ENCODE measurements at places on chromosomes 7 and 10. TPM values are rescaled to one million over a fixed set of nuclear protein-coding genes. Genes with fewer than 3 reads are reported as not detected.

- DNase-seq = no peak
Observed at GRCh38 chr10:21520949-21521348, 4.5 kb downstream of the SKIDA1 start.

- DNase-seq = no peak
Observed at GRCh38 chr7:7369134-7369533, 166.5 kb downstream of the COL28A1 start.

DNA sequence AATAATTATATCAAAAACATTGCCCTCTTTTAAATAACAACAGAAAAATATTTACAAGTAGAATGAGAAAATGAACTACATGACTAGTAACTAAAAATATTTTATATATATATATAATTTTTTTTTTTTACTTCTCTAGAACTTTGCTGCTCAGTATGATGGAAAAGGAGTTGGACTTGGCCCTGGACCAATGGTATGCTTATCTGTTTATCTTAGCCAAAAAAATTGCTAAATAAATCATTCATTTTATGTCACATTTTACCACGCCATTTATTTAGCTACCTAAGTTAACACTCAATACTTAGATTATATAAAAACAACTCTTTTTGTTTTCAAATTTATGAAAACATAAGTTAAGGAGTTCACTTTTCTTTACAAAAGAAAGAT is 6.7 kb downstream of the COL1A2 start:
- no peak for DNase-seq

- no peak for DNase-seq
Observed at GRCh38 chr7:151663382-151664100, 143.8 kb upstream of the RHEB start.

DNA sequence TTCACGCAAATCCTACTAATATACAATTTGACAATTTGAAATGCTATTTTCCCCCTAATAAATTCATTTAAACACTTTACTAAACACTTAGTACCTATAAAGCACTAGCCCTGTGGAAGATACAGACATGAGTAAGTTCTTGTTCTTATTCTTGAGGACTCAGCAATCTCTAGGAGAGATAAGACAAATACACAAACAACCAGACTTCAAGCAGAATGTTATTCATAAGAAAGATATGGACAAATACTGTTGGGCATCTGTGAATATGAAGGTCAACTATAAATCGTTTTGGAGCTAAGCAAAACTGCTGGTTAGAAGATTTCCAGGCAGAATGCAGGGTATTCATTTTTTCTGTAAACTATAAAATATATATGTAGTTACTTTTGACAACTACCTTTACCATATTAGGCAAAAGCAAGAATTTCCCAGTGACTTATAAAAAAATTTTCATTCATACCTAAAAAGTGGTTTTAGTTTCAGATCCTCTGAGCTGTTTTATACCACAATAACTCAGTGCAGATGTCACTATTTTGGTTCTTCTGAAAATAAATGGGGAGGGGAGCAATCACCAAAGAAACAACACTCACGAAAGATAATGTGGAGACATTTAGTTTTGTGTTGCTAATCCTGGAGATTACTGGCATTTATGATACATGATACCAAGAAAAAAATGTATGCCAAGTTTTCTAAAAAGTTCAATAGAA is 3.8 kb downstream of the VPS41 start:
- no peak for DNase-seq

DNA sequence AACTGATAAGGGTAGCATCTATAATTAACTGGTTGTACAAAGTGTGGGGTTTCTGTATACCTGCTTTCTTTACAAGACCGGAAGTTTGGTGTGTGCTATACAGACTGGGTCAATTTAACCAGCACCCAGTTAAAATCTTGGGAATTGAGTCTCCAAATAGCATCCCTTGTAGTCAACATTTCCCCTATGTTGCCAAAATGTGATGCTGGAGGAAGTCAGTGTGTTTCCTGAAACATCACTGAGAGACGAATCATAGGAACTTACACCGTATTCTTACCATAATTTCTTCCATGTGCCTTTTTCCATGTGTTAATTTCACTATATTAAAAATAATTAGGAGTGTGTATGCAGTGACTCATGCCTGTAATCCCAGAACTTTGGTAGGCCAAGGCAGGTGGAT is 1.7 kb downstream of the AKR1C4 start:
- peak; percentile 31 for DNase-seq

- peak; percentile 42 for DNase-seq
Observed at GRCh38 chr7:129951226-129952085, 1.3 kb downstream of the UBE2H start.

DNA sequence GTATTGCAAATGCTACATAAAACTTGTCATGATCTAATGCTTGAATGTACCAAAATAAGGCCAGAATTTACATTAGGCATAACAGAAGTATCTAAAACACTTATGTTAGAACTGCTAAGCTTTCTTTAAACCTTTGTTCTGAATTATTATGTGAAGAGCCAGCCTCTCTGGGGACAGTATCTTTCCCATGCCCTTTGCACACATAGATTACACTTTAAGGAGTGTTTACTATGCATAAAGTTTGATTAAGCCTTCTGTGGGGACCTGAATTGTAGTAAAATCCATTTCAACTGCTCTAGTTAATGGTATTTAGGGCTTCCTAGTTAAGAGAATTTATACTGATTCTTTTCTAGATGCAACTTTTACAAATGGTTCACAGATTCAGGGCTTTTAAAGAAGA is 444.7 kb downstream of the IPMK start:
- DNase-seq = no peak

DNA sequence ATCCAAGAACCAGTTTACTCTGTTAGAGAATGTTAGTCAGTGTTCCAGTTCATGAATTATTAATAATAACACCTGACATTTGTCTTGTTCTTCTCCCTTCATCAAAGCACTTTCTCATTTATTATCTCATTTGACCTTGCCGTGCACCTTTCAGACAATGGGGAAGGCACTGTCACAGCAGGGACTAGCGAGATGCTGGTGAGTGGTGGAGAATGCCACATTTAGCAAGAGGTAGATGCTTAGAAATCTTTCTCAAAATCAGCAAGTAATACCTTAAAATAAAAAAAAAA is 34.2 kb upstream of the XRCC2 start:
- no peak for DNase-seq

DNA sequence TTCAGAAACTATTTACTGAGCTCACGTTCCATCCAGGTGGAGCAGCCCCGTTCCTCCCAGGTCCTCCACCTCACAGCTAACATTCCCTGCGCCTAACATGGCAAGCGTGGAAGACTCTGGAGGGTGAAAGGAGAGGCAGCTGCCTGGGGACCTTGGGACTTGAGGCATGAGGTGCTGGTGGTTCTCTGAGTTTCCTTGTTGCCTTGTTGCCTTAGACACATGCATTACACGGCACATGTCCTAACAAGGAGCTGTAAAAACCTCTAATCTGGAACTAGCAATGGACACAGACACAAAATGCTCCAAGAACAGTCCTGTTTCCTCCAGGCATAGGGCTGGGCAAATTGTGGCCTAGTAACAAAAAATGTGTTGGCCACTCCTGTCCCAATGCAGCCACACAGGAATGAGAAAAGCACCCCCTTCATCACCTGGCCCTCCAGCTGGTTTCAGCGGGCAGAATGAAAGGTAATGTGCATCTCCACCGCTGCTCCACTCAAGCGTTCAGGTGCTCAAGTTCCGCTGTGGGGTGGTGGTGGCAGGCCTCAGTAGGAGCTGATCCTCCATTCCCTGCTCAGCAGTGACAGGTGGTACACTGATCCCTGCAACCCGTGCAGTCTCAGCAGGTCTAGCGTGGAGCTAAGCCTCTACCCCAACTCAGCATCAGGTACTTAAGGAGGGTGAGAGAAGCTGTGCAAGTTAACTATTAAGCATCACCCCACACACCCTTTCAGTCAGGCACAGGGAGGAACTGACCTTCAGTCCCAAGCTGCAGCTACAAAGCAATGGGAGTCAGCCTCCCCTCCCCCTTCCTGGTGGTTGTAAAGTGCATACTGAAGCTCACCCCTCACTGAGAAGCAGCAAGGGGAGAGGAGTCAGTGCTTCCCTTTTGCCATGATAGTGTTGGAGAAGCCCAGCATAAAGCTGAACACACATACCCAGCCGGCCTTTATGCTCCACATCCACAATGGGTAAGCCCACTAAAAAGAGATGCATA is 382.8 kb downstream of the SDK1 start:
- no peak for DNase-seq

- no peak for DNase-seq
Observed at GRCh38 chr10:75394221-75394620, 7.3 kb downstream of the ZNF503 start.

DNA sequence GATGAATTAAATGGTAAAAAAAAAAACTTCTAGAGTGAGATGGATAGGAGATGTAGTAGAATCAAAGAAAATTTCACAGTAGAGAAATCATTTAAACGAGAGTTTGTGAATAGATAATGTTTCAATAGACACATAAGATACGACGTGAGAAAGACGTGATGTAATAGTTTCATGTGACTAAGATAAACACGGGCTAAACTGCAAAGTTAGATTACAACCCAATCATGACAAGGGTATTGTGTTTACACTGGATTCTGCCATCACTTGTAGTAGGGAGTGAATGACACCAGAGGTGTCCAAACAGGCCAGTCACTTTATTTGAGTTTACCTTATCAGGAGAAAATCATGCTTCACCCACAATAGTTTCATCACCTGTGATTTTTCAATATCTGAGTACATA is 21.6 kb downstream of the SEMA3D start:
- DNase-seq = no peak

DNA sequence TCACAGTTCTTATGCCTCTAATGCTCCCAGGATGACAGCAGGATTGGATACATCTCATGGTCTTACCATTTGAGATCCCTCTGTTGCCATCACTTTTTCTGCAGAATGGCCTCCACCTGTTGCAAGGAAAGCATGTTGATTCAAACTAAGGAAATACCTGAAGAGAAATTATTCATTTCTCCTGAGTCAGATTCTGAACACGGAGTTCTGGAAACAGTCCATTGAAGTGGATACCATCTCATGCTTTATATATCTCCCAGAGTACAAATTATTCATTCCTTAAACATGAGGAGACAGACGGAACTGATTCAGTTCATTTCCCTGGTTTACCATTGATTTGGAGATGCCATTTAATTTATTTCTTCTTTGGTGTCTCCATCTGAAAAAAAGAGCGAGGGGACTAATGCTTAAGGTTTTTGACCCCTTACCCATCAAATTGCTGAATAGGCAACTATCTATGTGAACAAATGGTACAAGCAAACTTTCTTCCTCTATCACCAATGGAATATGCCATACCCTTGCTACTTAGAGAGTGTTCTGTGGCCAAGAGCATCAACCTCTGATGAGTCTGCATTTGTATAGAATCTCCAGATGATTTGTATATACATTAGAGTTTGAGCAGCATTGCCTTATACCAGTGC is 305.0 kb upstream of the LRGUK start:
- DNase-seq = no peak

DNA sequence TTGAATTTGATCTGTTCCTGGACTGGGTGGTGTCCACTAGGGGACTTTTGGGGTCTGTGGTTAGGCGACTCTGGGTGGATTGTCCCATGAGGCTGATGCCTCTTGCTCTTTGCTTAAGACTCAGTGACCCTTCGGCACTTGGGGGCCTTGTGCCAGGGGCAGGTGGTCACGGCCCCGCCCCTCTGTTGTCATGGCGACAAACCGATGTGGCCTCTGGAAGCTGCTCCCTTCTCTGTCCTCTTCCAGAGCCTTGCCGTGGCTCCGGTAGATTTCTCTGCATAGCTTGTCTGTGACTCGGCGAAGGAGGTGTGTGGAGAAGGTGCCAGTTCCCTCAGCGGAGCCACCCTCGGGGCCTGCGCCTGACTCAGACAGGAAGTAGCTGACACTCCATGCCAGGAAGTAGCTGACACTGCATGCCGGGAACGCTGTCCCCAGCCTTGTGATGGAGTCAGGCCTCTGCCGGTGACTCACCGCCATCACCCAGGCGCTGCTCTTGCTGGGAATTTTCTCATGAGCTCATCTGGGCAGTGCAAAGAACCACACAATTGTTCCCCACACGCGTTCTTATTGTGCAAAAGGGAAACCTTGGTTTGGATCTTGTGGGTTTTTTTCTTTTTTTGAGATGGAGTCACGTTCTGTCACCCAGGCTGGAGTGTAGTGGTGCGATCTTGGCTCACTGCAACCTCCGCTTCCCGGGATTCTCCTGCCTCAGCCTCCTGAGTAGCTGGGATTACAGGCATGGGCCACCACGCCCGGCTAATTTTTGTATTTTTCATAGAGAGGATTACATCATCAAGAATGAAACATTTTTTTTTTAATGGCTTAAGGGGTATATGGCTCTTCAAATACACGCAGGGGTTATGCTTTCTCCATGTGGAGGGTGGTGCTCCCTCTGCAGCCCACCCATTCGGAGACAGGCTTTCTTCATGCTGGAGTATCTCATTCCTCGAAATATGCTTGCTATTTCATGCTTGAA is 72.6 kb downstream of the PFKFB3 start:
- peak; percentile 99 for DNase-seq

GRCh38 chr7:114152314-114152938 is 233.6 kb upstream of the PPP1R3A start:
- DNase-seq = no peak

- no peak for DNase-seq
Observed at GRCh38 chr10:132248455-132249225, 59.1 kb downstream of the STK32C start.

DNA sequence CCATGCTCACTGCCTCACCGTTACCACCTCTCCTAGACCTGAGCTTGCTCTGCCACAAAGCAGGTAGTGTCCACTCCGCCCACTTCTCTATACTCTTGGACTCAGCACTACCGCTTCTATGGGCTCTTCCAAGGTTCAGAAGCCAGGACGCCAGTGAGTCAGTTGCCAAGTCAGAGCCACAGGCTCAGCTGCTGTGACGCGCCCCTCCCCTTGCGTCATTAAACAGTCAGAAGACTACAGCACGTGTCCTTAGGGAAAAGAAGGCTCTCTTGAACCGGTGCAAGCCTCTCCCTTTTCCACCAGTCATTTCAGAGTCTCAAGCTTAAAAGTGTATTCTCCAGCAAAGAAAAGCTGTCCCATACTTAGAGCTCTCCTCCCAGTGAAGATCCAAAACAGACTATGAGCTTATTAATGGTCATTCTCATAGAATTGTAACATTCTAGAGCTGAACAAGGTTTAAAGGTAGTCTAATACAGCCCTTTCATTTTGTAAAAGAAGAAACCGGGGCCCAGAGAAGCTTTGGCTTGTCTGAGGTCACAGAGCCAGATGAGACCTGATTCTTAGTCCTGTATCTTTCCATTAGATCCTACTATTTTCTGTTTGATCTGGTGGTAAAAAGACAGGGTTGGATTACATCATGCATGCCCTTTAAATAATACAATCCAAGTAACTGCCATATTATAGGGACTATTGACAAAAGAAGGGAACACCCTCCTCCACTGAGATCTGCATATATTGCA is 40.9 kb upstream of the MET start:
- peak; percentile 84 for DNase-seq

GRCh38 chr10:23065181-23065948 is 30.0 kb upstream of the MSRB2 start:
- DNase-seq = peak; percentile 78

GRCh38 chr7:985127-985416 is 2.1 kb downstream of the CYP2W1 start:
- DNase-seq = no peak

The ZNF789 gene
- 19.0 TPM for total RNA-seq

The PKD2L1 gene
- not detected for total RNA-seq

The CNNM1 gene
- total RNA-seq = not detected

The PTN gene
- 11.9 TPM for total RNA-seq

The PRKAR2B gene
- total RNA-seq = 13.9 TPM

The PIP gene
- not detected for total RNA-seq

The CABCOCO1 gene
- total RNA-seq = 1.1 TPM
